Right atrium auricular region (tissue), 2 donors: ENCODE measurements at places on chromosomes 11 and 22.

DNA sequence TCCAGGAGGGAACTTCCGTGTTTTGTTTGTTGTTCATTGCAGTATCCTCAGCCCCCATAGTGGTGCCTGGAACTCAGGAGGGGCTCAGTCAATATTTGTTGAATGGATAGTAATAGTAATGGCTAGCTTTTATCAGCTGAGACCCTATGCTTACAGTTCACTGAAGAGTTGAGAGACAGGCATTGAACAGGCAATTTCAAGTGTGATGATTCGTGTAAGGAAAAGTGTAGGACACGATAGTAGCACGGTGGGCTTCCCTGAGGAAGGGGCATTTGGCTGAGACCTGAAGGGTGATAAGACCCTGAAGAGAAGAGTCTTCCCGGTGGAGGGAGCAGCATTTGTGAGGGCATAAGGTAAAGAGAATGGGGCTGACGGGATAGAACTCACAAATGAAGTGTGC, 159.3 kb downstream of the COMMD9 start:
- no peak for DNase-seq

DNA sequence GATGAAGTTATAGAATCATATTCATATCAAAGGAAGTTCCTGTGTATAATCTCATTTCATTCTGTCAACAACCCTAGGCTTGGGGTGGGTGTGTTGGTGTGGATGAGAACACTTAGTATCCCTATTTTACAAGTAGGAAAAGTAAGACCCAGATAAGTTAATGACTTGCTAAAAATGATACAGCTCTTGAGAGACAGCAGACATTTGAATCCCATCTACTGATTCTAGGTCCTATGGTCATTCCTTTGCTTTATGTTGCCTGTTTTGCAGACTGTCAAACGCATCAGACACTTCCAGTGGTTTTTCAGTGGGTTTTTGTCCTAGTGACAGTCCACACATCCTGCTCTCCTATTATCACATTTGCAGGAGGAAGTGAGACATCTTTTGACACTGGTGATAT, 153.1 kb downstream of the TEAD1 start:
- DNase-seq: no peak

GRCh38 chr11:104095791-104096190, 59.4 kb downstream of the DDI1 start:
- DNase-seq: no peak

DNA sequence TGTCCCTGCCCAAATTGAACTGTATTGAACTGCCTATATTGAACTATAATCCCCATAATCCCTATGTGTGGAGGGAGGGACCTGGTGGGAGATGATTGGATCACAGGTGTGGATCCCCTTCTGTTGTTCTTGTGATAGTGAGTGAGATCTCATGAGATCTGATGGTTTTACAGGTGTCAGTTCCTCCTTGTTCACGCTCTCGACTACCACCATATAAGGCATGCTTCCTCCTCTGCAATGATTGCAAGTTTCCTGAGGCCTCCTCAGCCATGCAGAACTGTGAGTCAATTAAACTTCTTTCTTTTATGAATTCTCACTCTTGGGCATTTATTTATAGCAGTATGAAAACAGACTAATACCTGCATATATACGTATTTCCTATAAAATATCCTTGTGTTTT, 206.5 kb upstream of the PDGFD start:
- DNase-seq: no peak

- DNase-seq: peak; percentile 73
Observed at GRCh38 chr11:107018902-107019493, 722 bp upstream of the GUCY1A2 start.

DNA sequence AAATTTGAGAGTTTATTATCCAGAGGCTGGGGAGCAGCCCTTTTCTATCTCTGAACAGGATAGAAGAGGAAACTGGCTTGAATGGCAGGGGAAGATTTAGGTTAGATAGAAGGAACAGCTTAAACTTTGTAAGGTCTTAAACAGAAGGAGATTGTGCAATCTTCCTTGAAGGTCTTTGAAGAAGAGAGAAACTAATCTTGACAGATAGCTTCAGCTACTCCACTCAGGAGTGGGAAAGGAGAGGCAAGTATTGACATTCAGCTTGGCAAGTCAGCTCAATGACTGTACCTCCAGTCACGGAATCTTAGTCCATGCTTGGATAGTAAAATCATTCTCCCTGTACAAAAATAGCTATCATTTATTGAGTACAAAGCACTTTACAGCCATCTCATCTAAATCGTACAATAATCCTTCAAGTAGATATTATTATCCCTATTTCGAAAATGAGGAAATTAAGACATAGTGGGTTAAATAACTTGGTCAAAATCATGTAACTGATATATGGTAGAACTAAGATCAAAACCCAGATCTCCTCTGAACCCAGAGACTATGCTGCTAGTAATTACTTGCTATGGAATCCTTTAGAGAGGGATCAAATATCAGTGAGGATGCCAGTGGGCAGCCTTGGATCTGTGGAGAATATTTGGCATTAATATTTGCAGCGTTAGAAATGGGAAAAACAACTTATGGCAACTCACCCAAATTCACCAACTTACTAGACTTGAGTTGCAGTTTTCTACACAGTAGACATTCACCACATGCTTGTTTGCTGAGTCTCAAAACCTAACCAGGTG, 14.6 kb downstream of the C11orf97 start:
- no peak for DNase-seq

DNA sequence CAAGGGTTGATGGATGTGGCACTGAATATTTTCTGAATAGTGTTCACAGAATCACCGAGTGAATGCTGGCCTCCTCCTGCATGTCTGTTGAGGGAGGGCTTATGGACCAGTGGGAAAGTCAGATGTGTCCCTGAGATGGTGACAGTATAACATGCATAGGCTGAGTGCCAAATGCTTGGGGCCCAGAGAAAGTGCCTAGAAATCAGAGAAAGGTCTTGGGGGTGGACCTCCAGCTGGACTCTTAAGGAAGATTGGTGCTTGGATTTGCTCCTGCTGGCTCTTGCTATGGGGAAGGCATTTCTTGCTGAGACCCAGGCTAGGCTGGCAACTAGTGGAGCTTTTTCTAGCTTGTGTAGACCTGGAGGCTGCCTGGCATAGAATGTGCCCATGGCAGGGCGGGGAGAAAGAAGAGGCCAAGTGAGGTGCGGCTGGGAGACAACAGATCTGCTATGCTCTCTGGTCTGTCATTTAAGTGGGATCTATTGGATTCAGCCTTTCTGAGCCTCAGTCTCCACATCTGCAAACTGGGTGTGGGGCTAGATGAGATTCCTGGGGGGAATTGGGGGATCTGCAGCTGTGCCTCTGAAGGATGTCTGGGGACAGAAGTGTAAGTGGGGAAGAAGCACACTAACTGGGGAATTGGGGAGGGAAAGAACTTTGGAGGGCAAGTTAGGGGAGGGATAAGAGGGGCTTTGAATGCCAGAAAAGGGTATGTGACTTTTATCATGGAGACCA, 27.4 kb downstream of the ZNRF3 start:
- no peak for DNase-seq

DNA sequence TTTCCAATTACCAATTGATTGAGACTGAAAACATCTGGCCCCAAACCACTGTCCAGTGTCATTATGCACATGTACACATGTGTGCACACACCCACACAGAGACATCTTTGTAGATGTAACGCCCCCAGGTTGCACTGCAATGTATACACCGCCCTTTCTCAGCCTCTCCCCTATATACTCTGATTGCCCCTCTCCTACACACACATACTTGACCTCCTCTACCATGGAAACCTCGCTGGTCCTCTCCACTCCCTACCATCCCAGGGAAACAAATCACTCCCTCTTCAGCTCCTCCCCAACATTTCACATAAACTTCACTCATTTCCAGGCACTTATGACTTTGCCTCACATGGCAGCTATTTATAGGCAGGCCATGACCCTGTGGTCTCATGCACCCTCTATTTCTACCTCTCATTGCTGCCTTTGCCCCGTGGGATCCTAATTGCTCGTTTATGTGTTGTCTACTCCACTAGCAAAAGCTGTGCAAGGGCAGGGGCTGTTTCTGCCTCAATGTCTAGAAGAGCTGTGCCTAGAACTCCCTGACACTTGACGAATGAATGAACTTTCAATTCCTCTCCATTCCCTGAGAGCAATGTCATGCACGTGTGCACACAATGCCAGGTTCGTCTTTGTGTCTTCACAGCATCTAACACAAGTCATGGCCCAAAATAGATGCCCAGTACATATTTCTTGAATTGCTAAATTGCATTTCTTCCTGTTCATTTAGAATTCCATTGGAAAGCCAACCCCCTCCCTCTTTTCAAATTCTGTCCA, 10.0 kb upstream of the TMA7B start:
- DNase-seq: no peak

DNA sequence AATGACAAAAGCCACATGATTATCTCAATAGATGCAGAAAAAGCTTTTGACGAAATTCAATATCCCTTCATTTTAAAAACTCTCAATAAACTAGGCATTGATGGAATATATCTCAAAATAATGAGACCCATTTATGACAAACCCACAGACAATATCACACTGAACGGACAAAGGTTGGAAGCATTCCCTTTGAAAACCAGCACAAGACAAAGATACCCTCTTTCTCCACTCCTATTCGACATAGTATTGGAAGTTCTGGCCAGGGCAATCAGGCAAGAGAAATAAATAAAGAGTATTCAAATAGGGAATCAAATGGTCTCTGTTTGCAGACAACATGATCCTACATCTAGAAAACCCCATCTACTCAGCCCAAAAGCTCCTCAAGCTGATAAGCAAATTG, 52.0 kb downstream of the CASP12 start:
- DNase-seq: no peak

- no peak for DNase-seq
Observed at GRCh38 chr11:75386942-75387630, 12.2 kb upstream of the RPS3 start.

- DNase-seq: no peak
Observed at GRCh38 chr11:132264616-132265015, 894.2 kb downstream of the NTM start.

- DNase-seq: no peak
Observed at GRCh38 chr11:109658190-109658589, 236.2 kb downstream of the C11orf87 start.

GRCh38 chr11:35791088-35791958, 128.7 kb downstream of the TRIM44 start:
- DNase-seq: no peak

DNA sequence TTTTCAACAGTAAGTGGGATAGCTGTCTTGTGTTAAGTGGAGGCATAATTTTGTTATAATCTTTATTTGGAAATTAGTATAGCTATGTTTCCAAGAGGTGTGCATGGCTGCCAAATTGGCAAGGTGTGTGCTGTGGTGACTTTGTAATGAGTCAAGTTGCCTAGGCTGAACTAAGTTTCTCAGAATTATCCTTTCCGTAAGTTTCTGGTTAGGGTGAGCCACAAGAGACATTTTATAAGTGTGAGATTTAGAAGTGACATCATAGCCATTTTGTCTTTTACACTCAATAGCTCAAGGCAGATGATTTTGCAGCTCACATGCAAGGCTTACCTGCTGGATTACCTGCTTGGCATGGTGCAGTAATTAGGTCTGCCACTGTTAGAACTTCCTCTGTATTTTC, 90.3 kb downstream of the C11orf87 start:
- no peak for DNase-seq

DNA sequence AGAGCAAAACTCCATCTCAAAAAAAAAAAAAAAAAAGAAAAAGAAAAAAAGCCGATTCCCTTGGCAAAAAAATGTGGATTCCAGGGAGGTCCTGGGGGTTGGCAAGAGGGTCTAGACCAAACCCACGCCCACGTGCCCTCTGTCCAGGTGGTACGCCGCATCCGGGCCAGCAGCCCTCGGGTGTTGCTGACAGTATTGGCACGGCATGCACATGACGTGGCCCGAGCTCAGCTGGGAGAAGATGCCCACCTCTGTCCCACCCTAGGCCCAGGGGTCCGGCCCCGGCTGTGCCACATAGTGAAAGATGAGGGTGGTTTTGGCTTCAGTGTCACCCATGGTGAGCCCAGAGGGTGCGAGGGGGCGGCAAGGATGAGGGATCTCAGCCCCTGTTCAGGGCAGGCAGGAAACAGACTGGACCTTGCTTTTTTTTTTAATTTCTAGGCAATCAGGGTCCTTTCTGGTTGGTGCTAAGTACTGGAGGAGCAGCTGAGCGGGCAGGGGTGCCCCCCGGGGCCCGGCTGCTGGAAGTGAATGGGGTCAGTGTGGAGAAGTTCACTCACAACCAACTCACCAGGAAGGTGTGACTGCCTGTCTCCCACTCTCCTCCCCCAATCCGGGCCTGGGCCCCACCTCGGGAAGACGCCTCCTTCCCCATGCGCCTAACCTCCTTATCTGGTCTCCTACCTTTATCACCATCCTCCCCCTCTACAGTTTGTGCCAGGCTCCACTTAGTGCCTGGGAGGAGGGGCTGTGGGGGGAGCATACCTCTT, 2.0 kb downstream of the NHERF4 start:
- no peak for DNase-seq

DNA sequence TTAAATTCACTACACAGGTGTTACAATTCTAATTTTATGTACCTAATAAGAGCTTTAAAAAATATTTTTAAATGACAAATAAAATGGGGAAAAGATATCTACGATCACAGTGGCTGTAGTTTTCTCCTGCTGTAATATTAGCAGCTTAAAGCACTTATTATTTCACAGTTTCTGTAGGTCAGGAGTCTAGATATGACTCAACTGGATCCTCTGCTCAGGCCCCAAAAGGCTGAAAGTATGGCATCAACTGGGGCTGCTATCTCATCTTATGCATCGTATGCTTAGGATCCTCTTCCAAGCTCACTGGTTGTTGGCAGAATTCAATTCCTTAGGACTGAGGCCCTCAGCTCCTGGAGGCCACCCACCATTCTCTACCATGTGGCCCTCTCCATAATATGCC, 12.8 kb downstream of the FBXO3 start:
- DNase-seq: no peak

DNA sequence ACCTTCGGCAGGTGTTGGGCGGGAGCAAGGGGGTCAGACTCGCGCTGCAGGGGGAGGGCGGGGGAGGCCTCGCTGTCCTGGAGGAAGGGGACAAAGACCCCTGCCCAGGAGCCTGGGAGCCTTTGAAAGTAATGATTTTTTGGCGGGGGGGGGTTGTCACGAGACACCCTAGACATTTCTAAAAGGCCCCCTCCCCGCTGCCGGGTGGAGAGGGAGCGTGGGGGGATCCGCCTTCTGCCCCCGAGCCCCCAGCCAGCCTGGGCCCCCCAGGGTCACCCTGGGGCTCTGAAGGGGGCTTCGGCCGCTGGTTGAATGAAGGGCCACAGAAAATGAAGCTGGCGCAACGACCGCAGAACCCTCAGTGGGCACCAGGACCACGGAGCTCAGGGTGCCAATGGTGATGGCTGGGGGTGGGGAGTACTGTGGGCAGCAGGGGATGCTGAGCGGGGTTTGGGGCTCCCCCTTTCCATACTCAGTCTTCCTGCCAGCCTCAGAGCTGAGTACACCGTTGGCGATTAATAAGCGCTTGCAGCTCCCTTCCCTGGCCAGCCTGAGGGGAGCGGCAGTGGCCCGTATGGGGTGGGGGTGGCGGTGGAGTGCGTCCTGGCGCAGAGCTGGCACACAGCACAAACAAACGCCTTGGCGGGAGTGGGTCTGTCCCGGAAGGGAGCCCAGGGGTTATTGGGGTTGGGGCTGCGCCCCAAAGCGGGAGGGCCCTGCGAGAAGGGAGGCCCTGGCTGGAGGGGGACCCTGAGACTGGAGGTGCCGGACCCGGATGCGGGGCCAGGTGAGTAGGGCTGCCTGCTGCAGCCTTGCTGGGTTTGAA, 1.2 kb upstream of the DUSP8 start:
- DNase-seq: no peak
